T-helper 22 cell (primary cell): ENCODE measurements at places on chromosomes 6 and 20.

DNA sequence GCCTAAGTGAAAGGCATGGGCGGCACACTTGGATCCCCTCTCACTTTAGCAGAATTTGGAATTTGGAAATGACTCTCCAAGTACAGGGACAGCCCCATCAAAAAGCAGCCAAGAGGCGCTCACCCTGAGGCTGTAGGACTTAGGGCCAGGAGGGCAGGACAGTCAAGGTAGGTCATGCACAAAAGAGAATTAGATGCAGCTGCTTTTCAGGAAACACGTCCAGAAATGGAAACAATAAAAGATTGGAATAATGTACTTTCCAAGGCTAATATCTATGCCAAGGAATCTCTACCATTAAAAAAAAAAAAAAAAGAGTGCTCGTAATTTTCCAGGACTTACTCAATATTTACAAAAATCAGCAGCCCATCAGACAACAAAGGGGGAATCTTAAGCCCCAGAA is 19.9 kb downstream of the PREP start:
- no peak for DNase-seq

GRCh38 chr6:6395581-6396197 is 75.2 kb upstream of the F13A1 start:
- DNase-seq = no peak

GRCh38 chr6:75550544-75551167 is 51.0 kb upstream of the SENP6 start:
- DNase-seq = no peak

DNA sequence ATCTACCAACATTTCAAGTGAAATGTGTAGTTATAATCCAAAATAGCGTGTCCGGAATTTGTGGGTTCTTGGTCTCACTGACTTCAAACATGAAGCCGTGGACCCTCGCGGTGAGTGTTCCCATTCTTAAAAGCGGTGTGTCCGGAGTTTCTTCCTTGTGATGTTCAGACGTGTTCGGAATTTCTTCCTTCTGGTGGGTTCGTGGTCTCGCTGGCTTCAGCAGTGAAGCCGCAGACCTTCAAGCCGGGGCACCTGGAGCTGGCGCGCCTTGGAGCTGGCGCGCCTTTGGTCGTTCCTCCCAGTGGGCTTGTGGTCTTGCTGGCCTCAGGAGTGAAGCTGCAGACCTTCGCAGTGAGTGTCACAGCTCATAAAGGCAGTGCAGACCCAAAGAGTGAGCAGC is 291.5 kb upstream of the EYS start:
- no peak for DNase-seq
